ENCODE measurements at places on chromosomes 13 and 19. TPM values are rescaled to one million over a fixed set of nuclear protein-coding genes. Genes with fewer than 3 reads are reported as not detected.

DNA sequence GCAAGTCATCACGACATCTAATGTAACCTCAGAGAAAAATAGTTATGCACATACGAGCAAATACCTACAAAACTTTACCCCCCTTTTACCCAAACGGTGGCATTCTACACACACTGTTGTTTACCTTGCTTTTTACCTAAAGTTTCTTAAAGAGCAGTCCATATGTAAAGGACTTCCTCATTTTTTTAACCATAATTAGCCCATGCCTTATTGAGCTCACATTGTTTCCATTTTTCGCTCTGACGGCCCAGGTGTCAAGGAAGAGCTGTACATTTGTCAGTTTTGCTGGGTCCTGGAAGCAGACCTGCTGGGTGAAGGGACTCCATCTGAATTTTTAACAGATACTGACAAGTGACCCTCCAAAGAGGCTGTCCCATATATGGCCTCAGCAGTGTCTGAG lies 89.4 kb downstream of the STK24 start:
- no peak for DNase-seq

DNA sequence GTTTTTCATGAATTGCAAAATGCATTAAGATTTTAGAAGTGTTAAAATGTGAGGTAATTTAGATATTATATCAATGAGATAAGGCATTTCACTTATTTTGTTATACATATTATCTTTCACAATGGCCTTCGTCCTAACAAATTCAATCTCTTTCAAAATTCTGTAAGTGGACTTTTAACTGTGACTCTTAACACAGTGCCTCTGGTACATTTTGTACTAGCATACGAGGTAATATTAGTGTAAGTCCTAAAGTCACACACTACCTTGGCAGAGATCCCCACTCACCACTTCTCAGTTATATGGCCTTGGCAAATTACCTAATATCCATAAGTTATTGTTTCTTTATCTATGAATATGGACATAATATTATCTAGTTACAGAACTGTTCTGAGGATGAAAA lies 101.3 kb upstream of the SLITRK6 start:
- DNase-seq, result no peak

The RPL13A gene
- total RNA-seq, result 5,325 TPM

- peak; percentile 61 for DNase-seq
Observed at GRCh38 chr19:2612619-2613249, 89.8 kb downstream of the GNG7 start.

DNA sequence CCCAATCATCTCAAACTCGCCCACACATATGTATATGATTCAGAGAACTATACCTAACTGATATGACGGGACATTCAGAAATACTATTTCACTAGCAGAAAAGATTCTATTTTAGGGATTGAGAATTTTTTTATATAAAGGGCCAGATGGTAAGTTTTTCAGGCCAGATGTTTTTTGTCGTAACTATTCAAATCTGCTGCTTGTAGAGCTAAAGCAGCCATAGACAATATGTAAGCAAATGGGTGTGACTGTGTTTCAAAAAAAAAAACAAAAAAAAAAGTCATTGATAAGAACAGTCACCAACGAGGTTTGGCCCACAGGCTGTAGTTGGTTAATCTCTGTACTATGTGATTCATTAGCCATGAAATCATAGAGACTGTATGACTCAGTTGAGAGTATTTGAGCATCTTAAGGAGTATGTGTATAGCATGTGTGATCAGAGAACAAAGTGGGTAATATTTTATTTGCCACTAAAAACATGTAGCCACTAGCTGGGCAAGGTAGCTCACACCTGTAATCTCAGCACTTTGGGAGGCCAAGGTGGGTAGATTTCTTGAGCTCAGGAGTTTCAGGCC lies 2724.7 kb downstream of the PCDH9 start:
- no peak for DNase-seq

The LILRA1 gene
- 0.71 TPM for total RNA-seq

The PLIN5 gene
- total RNA-seq, result 10.0 TPM

DNA sequence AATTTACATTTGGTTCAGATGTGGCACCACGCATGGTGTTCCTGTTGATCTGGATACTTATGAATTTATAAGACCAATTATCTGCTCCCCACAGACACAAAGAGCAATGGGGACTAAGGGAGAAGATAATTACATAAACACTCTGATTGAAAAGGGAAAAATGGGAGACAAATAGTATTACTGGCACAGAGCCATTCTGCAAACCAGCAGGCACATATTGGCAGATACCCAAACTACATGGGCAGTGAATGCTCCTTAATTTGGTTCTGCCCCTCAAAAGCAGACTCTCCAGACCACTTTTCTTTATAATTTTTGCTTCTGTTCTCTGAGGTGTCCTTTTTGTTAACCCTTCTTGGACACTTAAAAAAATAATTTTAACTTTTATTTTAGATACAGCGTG lies 1674.2 kb downstream of the PCDH9 start:
- DNase-seq, result no peak

DNA sequence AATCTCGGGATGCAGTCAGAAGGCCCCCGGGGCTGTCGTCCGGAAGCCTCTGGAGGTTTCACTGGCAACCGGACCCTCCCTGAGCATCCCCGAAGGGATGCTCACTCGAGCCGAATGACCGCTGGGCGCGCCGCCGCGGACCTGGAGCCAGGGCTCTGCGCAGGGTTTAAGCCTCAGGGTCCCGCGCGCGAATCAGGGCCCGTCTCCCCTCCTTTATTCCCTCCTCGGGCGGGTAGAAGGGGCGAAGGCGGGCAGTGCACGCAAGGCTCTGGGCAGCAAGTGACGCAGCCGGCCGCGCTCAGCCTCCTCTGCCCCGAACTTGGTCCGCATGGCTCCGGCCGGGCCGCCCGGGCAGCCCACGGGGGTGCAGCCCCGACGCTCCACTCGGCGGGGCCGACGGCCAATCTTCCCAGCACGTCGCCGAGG lies 572 bp downstream of the SHISA2 start:
- no peak for DNase-seq

DNA sequence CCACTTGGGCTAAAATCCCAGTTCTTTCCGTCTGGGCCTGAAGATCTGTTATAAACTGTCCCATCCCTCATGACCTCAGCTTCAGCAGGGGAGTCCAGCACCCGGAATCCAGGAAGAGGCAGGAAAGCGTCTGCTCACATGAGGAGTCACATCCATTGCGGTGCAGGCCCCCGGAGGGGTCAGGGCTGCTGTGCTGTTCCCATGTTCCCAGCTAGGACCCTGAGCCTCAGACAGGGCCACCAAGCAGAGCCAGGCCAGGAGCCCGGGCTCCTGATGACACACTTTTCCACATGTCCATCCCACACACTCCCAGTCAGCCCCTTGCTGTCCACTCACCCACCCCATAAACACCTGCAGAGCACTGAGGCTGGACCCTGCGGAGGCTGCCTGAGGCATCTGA lies 45.3 kb upstream of the VSTM2B start:
- DNase-seq, result no peak

GRCh38 chr19:57816652-57817051 lies 1.9 kb upstream of the ZNF552 start:
- no peak for DNase-seq

The PRX gene
- 5.0 TPM for total RNA-seq

- no peak for DNase-seq
Observed at GRCh38 chr19:1270854-1271527, 1.9 kb downstream of the CIRBP start.

The IGFL3 gene
- total RNA-seq, result not detected

DNA sequence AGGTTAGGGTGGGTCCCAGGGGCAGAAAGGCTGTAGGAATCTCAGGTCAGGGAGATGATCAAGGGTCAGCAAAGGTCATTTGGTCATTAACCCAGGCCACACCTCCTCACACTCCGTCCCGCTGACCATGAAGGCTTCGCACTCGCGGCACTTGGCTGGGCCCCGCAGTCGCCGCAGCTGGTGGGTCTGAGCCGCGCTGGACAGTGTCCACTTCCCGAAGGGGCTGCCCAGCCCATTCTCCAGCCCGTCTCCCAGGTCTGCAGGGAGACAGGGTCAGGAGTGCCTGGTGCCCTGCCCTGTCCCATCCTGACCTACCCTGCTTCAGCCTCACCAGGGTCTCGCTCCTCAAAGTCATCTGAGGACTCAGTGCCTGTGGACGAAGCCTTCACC lies 7.3 kb upstream of the LPAR2 start:
- DNase-seq, result no peak

- DNase-seq, result no peak
Observed at GRCh38 chr13:69199664-69200063, 908.0 kb upstream of the ATXN8OS start.

- peak; percentile 91 for DNase-seq
Observed at GRCh38 chr19:50728084-50728737, 5.0 kb downstream of the CLEC11A start.

The DZIP1 gene
- total RNA-seq, result 20.1 TPM

The PROZ gene
- total RNA-seq, result not detected

- no peak for DNase-seq
Observed at GRCh38 chr13:109780845-109781383, 5.5 kb downstream of the IRS2 start.

The ZNF844 gene
- total RNA-seq, result 12.5 TPM

Data from sigmoid colon (tissue), 7 donors.